Hippocampal formation (tissue), 2 donors: ENCODE measurements at places on chromosomes 2 and 18.
A peak's percentile ranks its signal among the peaks of the same experiment; 100 is the strongest.

GRCh38 chr2:25044011-25044410 lies 2.1 kb downstream of the EFR3B start:
- DNase-seq = no peak

DNA sequence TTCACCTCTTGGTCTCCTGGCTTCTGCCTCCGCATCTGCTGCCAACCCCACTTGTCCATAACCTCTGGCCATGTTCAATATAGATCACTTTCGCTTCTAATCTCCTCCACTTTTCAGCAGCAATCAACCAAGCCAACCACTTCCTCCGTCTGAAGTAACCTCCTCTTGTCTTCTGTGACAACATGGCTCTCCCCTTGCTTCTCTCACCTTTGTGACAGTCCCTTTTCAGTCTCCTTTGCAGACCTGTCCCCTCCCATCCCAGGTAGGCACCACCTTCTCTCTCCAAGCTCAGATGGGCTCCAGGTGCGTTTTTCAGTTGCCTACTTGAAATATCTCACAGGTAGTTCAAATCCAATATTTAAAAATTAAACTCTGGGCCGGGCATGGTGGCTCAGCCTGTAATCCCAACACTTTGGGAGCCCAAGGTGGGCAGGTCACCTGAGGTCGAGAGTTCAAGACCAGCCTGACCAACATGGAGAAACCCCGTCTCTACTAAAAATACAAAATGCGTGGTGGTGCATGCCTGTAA lies 4.7 kb upstream of the PSD4 start:
- DNase-seq = no peak

GRCh38 chr2:75800456-75800855 lies 89.7 kb upstream of the GCFC2 start:
- no peak for DNase-seq

DNA sequence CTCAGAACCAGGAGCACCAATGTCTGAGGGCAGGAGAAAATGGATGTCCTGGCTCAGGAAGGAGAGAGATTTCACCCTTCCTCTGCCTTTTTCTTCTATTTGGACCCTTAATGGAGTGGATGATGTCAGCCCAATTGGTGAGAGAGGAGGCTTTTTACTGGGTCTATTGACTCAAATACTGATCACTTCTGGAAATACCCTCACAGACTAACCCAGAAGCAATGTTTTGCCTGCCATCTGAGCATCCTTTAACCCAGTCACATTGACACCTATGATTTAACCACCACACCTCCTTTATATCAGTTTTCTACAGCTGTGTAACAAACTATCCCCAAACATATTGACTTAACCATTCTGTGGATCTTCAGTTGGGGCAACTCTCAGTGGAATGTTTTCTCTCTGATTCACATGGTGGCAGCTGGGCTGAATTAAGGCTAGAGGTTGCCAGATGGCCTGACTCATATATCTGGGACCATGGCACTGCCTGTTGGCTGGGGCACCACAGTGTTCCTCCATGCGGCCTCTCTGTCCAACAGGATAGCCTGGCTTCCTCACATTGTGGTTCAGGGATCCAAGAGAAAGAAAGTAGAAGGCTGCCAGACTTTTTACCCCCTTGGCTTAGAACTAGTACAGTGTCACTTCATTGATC lies 18.2 kb upstream of the MBOAT2 start:
- no peak for DNase-seq

- no peak for DNase-seq
These were observed 242.5 kb upstream of the SMAD7 start for GRCh38 chr18:49193252-49193651.

GRCh38 chr18:57630754-57631595 lies 9.3 kb upstream of the NARS1 start:
- no peak for DNase-seq

DNA sequence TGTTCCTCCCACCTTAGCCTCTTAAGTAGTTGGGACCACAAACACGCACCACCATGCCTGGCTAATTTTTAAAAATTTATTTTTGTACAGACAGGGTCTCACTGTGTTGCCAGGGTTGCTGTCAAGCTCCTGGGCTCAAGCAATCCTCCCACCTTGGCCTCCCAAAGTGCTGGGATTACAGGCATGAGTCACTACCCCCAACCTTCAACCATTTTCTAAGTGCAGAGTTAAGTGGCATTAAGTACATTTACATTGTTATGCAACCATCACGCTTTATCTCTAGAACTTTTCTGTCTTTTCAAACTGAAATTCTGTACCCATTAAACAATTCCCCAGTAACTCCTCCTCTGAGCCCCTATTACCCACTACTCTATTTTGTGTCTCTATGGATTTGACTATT lies 45.9 kb upstream of the AFF3 start:
- no peak for DNase-seq

GRCh38 chr2:20450201-20450999 lies 3.5 kb downstream of the RHOB start:
- peak; percentile 88 for DNase-seq

- DNase-seq = no peak
These were observed 94.3 kb downstream of the RNF144A start for GRCh38 chr2:7011356-7012083.

DNA sequence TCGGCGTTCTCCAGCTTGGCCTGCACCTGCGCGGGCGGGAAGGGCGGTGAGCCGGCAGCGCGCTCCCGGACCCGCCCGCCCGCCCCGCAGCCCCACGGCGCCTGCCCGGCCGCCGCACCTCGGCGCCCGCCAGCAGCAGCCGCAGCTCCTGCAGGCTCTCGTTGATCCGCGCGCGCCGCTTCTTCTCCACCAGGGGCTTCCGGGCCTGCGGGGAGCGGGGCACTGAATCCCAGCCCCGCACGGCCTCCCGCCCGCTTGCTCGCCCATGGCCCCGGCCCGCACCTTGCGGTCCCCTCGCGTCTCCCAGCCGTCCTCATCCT lies 335 bp downstream of the HES6 start:
- DNase-seq = no peak

GRCh38 chr2:241701149-241701398 lies 765 bp upstream of the ING5 start:
- no peak for DNase-seq

GRCh38 chr2:64396001-64396400 lies 58.0 kb upstream of the LGALSL start:
- DNase-seq = no peak

DNA sequence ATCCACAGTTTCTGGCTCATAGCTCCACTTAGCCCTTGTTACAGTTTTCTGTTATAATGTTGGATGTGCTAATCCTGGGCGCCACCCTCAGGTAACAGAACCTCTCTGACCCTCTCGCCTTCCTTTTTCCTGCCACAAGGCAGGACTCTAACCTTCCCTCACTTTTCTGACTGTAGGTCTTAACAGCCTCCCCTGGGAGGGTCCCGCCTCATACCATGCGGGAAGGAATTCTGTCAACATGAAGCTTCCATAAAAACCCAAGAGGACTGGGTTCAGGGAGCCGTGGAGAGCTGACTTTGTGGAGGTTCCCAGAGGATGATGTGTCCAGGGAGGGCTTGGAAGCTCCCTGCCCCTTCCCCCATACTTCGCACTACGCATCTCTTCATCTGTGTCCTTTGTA lies 11.9 kb upstream of the RAB17 start:
- DNase-seq = no peak

- no peak for DNase-seq
These were observed 1237.7 kb downstream of the LRP1B start for GRCh38 chr2:140892911-140893637.

DNA sequence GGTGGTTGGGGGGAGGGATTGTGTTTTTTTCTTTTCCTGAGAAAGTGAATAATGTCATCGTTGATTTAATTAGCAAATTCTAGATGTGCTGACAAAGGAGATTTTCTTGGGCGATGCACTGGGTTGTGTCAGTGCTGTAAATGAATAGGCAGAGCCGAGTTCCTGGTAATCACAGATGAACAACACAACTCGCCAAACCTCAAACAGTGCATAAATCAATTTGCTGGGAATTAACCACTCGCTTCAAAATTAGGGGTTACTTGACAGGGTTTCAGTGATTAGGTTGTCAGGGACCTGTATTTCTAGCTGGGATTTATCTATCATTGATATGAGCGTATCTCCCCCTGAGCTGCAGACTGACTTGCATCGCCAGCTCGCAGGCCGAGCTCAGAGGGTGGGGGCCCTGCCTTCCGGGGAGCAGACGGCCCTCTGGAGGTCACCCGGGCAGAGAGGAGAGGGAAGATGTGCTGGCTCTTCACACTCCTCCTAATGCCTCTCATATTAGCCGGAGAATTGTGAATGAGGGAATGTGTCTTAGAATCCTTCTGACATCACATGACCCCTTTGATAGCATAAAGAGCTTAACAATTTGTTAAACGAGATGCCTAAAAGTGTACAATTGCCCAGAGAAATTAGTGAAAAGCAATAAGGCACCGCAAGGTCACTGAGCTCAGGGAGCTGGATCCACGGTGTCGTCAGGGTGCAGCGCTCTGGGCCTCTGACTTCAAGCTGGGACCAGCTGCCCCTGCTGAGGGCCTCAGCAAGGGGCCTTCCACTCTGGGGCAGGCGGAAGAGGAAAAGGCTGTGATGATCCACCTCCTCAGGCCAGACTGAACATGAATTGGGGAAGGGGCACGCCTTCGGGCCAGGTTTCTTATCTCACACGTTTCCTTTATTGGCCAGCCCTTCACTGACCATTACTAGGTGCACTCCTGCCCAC lies 48.9 kb downstream of the SMIM21 start:
- no peak for DNase-seq

- no peak for DNase-seq
These were observed 33.5 kb downstream of the TPRKB start for GRCh38 chr2:73703675-73704074.

DNA sequence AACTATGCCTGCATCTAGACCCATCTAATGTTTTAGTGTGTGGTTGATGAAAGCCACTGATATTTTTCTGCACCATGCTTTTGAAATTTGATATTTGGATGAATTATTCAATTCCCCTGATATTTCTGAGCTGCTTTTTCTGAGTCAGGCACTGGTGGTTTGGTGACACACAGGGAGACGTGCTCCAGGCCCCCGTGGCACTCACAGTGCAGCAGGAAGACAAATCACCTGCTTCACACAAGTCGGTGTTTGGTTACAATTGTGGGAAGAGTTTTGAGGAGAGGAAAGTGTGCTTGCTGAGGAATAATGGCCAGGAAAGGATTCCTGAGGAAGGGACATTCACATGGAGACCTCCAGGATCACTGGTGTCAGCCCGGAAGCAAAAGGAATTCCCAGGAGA lies 179.7 kb downstream of the ACKR3 start:
- no peak for DNase-seq

GRCh38 chr2:42030200-42030759 lies 17.5 kb upstream of the PKDCC start:
- DNase-seq = no peak

DNA sequence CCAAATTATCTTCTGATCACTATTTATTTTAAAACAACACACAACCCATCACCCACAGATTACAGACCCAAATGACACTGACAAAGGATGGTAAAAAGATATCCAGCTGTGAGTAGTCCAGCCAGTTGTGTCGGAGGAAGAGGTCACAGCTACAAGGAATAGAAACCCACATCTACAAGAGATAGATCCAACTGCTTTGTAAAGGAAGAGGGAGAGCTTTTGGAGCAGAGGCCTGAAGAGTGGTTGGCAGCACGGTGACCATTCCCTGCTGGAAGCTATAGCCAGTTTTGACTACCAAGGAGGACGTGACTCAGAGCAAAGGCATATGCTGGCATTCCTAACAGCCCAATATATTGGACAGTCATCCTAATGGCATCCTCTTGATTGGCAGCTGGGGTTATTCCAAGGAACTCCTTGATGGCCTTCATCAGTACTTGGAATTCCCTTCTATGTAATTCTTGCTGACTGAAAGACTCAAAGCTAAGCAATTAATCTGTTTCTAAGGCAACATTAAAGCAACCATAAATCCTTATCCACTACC lies 17.1 kb downstream of the SLC8A1 start:
- DNase-seq = no peak

- DNase-seq = no peak
These were observed 7.7 kb downstream of the HTR2B start for GRCh38 chr2:231117148-231117547.

GRCh38 chr2:102141011-102141943 lies 1.3 kb upstream of the IL1R1 start:
- no peak for DNase-seq
